ENCODE measurements at places on chromosomes 13 and 19. TPM values are rescaled to one million over a fixed set of nuclear protein-coding genes. Genes with fewer than 3 reads are reported as not detected.
A peak's percentile ranks its signal among the peaks of the same experiment; 100 is the strongest.

DNA sequence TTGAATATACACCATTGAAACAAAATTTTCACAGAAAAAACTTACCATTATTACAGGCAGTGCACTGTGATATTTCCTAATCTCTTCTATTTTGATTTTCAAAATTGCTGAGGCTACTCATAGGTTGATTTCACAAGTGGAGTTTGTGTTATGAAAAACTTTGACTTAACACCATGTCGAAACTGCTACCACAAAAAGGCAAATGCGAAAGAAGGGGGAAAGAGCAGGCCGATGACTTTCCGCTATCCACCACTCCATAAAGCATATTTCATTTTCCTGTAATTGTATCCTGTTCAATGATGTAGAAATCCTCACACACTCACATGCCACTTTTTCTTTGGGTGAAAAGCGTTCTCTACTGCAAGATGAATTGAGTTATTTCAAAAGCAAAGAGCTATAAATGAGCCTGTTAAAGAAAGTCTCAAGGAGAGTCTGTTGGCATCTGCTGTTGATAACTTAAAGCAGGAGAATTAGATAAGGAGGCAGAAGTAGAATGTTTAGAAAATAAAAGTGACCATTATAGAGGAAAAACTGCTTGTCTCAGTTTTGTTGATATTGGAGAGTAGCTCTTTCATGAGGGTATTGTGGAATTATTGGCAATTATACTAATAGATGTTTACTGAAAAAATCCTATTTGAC lies 18.8 kb downstream of the KL start:
- no peak for DNase-seq

DNA sequence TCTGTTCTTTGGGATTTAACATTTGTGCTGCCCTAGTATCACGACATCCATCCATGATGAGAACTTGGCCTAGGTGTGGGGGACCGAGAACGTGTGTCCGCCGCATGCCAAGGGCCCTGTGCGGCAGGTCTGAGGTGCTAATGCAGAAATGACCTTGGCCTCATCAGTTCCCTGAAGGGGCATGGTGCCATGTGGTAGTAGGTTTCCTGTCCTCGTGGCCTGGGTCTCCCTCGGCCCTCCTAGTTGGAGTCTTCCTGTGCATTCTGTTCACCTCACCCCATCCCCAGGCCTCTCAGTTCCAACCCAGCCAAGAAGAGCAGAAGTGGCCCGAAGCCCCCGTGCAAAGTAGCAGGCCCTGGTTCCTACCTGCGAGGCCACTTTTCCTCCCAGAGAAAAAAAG lies 59.8 kb downstream of the GGACT start:
- no peak for DNase-seq

DNA sequence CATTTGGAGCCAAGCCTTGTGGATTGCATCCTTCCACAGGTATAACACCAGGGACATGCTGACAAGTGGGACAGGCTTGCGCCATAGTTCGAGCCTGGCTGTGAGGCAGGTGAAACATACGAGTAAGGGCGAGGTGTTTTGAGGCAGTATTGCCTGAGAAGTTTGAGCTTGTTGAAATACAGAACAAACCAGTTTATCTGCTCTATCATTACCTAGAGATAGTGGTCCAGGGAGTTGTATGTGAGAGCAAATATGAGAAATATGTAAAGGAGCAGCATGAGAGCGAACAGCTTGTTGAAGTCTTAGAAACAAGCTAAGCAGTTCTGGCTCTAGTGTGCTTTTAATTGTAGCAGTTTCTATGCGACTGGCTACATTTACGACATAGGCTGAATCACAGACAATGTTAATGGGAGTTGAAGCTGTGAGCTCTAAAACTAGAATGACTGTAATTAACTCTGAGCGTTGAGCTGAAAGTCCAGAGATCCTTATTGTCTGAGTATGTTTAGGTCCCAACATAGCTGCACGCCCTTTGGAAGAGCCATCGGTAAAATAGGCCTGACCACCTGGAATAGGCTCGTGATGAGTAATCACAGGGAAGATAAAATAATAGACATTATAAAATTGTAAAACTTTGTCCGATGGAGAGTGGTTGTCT lies 8.2 kb downstream of the ZNF439 start:
- no peak for DNase-seq

DNA sequence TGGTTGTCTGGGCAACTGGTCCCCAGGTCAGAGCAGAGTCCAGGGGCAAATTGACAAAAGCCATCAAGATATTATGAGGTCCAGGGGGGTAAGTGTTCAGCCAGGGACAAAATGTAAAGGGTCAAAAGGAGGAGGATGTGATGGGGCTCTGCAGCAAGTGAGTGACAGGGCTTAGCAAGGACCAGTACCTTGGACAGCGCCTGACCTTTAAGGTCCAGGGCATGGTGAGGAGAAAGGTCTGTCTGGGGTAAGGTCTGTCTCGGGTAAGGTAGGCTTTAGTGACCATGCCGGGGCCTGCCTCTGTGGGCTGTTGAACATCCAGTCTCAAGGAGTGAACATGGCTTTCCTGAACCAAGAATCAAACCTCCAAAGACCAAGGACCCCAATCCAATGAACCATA lies 6.3 kb upstream of the ZNF358 start:
- no peak for DNase-seq

DNA sequence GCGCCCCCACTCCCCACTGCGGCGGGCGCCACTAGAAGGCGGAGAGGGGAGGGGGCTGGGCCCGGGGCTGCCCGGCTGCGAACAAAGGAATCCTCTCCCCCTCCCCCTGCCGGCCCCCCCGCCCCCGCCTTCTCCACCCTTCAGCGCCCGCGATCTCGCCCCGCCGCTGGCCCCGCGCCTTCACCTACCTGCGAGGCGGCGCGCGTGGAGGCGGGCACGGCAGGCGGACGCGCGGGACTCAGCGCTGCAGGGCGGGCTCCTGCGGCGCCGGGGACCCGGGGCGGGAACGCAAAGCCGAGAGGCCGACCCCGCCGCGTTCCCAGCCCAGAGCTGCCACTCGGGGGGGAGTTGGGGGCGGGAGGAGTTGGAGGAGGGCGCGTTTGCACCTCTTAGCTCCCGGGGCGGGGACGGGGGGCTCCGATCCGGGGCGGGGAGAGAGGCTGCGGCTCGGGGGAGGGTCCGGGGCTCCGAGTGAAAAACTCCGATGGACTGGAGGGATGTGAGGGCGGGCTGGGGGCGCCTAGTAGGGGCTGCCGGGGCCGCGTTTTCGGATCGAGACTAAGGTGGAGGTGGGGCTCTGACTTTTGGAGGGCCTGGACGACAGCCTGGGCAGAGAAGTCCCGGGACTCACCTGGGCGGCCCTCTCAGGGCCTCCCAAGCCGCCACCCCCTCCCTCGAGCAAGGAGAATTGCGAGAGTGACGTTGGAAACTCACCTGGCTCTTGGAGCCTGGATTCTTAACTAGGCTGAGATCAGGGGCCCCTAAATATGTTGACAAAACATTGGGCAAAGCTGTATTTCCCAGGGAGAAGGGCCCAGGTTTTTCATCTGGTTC lies at the start of gene FBN3:
TSS of gene FBN3 (minus strand) at position 332 of the 834 bp plus-strand sequence. CDS start 2,112 bp downstream, outside the sequence.
- no peak for DNase-seq

GRCh38 chr13:110017379-110017778 lies 231.0 kb upstream of the IRS2 start:
- DNase-seq, result peak; percentile 92

GRCh38 chr13:50006426-50007135 lies 8.7 kb upstream of the KCNRG start:
- DNase-seq, result no peak

DNA sequence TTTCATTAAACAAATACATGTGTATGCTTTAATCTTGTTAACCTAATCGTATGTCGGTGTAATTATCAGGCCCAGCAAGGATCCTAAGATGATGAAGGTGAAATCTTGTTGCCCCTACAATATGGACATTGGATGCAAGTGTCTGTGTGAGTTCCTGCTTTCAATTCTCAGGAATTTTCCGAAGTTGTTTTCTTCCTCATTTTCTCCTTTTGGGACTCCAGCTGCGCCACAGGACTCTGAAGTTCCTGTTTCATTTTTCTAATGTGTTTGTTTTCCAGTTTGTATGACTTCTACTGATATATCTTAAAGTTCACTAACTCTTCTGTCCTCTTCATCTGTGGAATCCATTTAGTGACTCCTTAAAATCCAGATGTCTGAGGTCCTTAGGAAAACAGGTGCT lies 11.9 kb upstream of the OR7D2 start:
- no peak for DNase-seq

DNA sequence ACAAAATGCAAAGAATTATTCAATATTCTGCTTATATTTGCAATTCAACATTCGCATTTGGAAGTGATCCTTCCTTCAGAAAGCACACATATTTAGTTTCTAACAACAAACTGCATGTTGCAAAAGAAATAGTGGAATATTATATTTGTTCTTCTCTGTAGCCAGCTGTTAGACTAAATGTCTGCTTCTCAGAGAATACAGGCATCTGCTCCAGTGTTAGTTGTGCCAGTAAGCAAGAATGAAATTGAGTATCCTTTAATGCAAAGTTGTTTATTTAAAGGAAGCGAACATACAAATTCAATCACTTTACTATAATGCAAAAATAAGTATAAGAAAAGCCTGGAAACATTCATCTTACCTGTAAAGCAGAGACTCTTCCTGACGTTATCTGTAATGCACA lies 663 bp downstream of the SLITRK6 start:
- DNase-seq, result no peak

DNA sequence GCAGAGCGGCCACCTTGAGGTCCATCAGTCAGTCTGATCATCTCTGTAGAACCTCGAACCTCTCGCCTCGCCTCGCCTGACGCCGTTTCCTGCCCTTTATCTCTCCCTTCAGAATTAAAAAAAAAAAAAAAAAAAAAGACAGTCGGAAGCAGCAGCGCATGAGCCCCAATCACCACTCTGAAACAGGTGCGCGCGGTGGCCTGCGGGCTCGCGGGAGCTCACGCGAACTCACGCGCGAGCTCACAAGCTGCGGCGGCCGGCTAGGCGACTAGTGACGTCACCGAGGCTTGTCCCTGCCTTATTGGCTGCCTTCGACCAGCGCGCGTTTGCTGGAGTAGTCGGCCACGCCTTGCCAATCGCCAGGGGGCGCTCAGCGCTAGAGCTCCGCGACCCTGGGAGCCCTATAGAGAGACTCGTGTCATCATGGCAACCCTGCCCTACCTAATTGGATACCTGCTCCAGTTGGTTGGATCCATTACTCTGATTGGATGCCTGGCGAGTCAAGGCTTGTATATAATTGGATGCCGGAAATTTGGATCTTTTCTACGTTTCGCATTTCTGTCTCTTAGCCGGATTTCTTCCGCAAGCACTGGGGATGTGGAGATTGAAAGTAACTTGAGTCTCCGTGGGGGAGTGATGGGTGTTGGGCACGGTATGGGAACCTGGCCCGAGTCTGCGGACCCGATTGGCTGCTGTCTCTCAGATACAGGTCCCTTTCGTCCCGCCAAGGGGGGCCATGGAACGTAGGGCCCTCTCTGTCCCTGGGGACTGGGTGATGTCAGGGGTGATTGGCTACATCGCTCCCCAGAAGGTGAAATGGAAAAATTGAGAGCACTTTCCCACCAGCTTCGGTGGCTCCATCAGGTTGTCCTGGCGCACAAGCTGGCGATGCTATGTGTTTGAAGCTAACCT lies 31.6 kb downstream of the SYT3 start:
- peak; percentile 96 for DNase-seq

- DNase-seq, result no peak
Observed at GRCh38 chr13:37070145-37070695, 10.7 kb upstream of the SUPT20H start.

GRCh38 chr13:75788481-75788981 lies 152.4 kb downstream of the LMO7 start:
- peak; percentile 24 for DNase-seq

DNA sequence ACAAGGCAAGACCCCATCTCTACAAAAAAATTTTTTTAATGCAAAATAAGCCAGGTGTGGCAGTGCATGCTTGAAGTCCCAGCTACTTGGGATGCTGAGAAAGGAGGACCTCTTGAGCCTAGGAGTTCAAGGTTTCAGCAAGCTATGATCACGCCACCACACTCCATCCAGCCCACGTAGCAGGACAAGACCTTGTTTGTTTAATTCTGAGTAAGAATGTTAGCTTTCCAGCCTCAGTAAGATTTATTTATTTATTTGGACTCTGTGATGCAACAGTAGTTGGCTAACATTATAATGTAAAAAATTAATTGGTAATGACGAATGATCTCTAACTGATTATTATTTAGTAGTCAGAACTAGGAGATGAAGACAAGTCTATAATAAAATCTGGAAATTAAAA lies 23.3 kb downstream of the N4BP2L2 start:
- no peak for DNase-seq

DNA sequence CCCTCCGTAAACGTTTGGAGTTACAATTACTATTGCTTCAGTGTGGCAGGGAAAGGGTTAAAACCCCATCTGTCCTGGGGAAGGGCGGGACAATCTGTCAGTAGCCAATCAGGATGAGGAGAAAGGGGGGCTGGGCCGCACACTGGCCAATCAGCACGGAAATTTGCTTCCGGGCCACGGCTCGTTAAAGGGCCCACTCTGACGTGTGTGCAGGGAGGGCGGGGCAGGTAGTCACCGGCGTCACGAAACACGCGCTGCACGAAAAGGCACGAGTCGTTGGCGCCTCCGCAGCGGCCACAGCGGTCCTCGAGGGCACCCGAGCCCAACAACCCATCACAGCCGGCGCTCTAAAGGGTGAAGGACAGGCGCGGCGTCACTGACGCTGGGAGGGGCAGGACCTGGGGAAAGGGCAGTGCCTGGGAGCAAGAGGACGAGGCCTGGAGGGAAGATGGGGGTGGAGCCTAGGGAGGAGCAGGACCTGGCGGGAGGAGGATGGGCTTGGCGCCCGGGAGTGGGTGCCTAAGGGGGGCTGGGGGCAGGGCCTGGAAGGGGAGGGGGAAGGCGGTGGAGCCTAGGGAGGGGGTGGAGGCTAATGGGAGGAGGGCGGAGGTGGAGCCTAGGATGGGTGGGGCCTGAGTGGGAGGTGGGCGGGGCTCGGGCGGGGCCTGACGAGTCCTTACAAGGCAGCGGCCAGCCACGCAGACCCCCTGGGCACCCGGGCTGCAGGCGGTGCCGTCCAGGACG lies 4.9 kb downstream of the ADAMTSL5 start:
- DNase-seq, result peak; percentile 72

Gene DAND5
- 0.06 TPM for total RNA-seq

Gene APOC4
- not detected for total RNA-seq

Gene KLK2
- total RNA-seq, result not detected

Gene KRTDAP
- not detected for total RNA-seq

Gene ZNF253
- total RNA-seq, result 2.6 TPM

Gene TMIGD2
- total RNA-seq, result not detected

Gene LILRB2
- not detected for total RNA-seq

Gene KLK4
- total RNA-seq, result not detected

Gene GPATCH1
- total RNA-seq, result 7.5 TPM

Gene UGGT2
- 19.9 TPM for total RNA-seq

Gene SHC2
- 1.4 TPM for total RNA-seq

Gene KLK12
- not detected for total RNA-seq

Gene TMPRSS9
- not detected for total RNA-seq

Gene SMAD9
- 4.0 TPM for total RNA-seq

Gene CILP2
- 0.23 TPM for total RNA-seq

Measured in H4 (cell line).